CD8-positive, alpha-beta memory T cell (primary cell): ENCODE measurements at places on chromosomes 13 and 19. TPM values are rescaled to one million over a fixed set of nuclear protein-coding genes. Genes with fewer than 3 reads are reported as not detected.

- H3K27ac ChIP-seq = no peak overlapping the region
- H3K36me3 ChIP-seq = no peaks in the 10 kb centered on the region
- H3K4me1 ChIP-seq = no peaks in the 10 kb centered on the region
- H3K4me3 ChIP-seq = no peak overlapping the region
- DNase-seq = no peak
- H3K27me3 ChIP-seq = no peaks in the 10 kb centered on the region
Measured at GRCh38 chr13:39379667-39380655, 223.0 kb downstream of the LHFPL6 start.

DNA sequence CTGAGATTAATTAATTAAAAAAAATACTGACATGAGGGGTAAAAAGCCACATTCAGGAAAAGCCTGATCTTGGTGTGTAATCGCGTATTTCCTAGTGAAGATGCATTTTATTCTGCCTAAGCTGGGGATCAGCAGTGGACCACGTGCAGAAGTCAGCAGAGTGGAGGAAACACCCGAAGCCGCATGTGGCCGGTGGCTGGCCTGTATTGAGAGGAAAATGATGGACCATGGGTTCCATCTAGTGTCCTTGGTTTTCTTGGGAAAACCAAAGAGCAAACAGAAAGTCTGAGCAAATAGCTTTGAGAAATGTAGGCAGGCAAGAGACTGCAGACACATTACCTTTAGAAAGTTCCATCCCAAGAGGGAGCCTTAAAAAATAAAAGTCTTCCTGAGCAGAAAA is 23.7 kb upstream of the SHISA2 start:
- H3K36me3 ChIP-seq = no peaks in the 10 kb centered on the region
- no peak overlapping the region for H3K27ac ChIP-seq
- no peak overlapping the region for H3K4me3 ChIP-seq

GRCh38 chr13:52371736-52372247 is 34.2 kb downstream of the THSD1 start:
- no peak overlapping the region for H3K27ac ChIP-seq
- no peaks in the 10 kb centered on the region for H3K4me1 ChIP-seq
- H3K27me3 ChIP-seq = no peaks in the 10 kb centered on the region

DNA sequence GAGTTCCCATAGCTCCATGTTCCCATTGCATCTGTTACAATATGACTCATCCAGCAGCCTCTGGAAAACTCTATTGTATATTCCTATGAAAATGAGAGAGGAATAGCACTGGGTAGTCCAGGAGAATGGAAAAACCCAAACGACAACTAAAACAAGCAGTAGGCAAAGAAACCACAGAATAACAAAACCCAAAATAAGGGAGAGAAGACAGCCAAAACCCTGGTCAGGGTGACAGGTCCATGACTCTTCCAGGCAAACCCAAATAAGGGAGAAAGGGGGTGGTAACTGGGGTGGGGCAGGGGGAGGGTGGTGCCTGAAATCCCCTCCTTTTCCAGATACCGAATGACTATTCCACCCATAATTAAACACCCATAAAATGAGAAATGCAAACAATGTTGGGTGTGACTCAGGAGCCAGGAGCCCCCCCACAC is 4.0 kb upstream of the ZNF8 start:
- no peaks in the 10 kb centered on the region for H3K27me3 ChIP-seq
- DNase-seq = no peak
- H3K4me3 ChIP-seq = no peak overlapping the region
- peaks cover 11% of the 10 kb centered on the region for H3K36me3 ChIP-seq

DNA sequence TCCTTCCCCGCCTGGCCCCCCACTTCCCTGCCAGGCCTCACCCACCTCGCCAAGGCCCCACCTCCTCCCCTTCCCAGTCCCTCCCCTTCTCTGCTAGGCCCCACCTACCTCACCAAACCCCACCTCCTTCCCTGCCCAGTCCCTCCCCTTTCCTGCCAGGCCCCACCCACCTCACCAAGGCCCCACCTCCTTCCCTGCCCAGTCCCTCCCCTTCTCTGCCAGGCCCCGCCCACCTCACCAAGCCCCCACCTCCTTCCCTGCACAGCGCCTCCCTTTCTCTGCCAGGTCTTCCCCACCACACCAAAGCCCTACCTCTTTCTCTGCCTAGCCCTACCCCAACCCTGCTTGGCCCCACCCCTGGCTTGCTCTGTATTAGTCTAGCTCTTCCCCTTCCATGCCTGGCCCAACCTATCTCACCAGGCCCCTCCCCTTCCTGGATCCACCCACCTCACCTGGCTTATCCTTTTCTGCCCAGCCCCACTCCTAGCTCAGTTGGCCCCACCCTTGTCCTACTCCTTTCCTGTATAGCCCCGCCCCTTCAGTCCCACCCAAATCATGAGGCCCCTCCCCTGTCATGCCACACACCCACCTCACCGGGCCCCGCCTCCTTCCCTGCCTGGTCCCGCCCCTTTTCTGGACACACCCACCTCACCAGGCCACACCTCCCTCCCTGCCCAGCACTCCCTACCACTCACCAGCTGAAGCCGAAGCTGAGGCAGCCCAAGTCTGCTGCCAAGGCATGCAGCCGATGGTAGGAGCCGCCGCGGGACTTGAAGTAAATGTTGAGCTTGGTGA is 16.2 kb downstream of the CERS1 start:
- no peaks in the 10 kb centered on the region for H3K4me1 ChIP-seq
- H3K36me3 ChIP-seq = no peaks in the 10 kb centered on the region
- no peak for DNase-seq
- no peaks in the 10 kb centered on the region for H3K27me3 ChIP-seq
- no peak overlapping the region for H3K27ac ChIP-seq
- no peak overlapping the region for H3K4me3 ChIP-seq

- no peaks in the 10 kb centered on the region for H3K27me3 ChIP-seq
- H3K36me3 ChIP-seq = no peaks in the 10 kb centered on the region
- no peak overlapping the region for H3K27ac ChIP-seq
- no peak overlapping the region for H3K4me3 ChIP-seq
- H3K4me1 ChIP-seq = no peaks in the 10 kb centered on the region
- no peak for DNase-seq
Measured at GRCh38 chr19:22421797-22422196, 349 bp downstream of the ZNF98 start.

DNA sequence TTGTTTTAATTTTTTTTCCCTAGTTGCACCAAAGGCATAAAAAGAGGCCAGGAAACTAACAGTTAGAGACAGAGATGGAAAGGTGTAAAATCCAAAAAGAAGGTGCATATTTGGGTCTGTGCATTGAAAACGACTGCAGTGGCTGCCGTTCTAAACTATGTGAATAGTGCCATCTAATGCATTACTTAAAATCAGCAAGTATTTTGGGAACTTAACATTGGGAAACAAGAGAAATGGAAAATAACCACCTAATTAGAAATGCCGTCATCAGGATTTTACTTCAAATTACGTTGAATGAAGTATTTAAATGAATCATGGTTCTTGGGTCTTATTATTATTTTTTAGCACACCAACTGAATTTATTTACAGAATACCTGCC is 189.5 kb upstream of the MIR17HG start:
- no peak overlapping the region for H3K4me3 ChIP-seq
- no peaks in the 10 kb centered on the region for H3K36me3 ChIP-seq
- H3K27me3 ChIP-seq = no peaks in the 10 kb centered on the region
- H3K27ac ChIP-seq = no peak overlapping the region
- no peaks in the 10 kb centered on the region for H3K4me1 ChIP-seq
- no peak for DNase-seq

- H3K4me3 ChIP-seq = peak overlapping the region; percentile 26
- H3K27me3 ChIP-seq = peaks cover 33% of the 10 kb centered on the region
- DNase-seq = peak; percentile 66
- H3K4me1 ChIP-seq = peaks cover 20% of the 10 kb centered on the region
- H3K27ac ChIP-seq = no peak overlapping the region
- H3K36me3 ChIP-seq = no peaks in the 10 kb centered on the region
Measured at GRCh38 chr19:55165952-55166529, 372 bp downstream of the DNAAF3 start.

GRCh38 chr13:49292742-49293486 is 45.2 kb downstream of the CDADC1 start:
- no peaks in the 10 kb centered on the region for H3K4me1 ChIP-seq
- no peak for DNase-seq
- no peak overlapping the region for H3K27ac ChIP-seq
- no peaks in the 10 kb centered on the region for H3K27me3 ChIP-seq

GRCh38 chr13:26977541-26977940 is 194.1 kb downstream of the USP12 start:
- H3K4me1 ChIP-seq = no peaks in the 10 kb centered on the region
- no peak overlapping the region for H3K27ac ChIP-seq
- DNase-seq = no peak
- H3K27me3 ChIP-seq = no peaks in the 10 kb centered on the region

Gene EEF1AKMT1
- total RNA-seq = 20.1 TPM

Gene ELSPBP1
- total RNA-seq = not detected

Gene SHISA2
- not detected for total RNA-seq

Gene SLC5A5
- 1.7 TPM for total RNA-seq

Gene ZNF729
- total RNA-seq = not detected

Gene KCTD12
- total RNA-seq = 5.1 TPM
